ENCODE measurements at places on chromosomes 1 and 21.
A peak's percentile ranks its signal among the peaks of the same experiment; 100 is the strongest.

DNA sequence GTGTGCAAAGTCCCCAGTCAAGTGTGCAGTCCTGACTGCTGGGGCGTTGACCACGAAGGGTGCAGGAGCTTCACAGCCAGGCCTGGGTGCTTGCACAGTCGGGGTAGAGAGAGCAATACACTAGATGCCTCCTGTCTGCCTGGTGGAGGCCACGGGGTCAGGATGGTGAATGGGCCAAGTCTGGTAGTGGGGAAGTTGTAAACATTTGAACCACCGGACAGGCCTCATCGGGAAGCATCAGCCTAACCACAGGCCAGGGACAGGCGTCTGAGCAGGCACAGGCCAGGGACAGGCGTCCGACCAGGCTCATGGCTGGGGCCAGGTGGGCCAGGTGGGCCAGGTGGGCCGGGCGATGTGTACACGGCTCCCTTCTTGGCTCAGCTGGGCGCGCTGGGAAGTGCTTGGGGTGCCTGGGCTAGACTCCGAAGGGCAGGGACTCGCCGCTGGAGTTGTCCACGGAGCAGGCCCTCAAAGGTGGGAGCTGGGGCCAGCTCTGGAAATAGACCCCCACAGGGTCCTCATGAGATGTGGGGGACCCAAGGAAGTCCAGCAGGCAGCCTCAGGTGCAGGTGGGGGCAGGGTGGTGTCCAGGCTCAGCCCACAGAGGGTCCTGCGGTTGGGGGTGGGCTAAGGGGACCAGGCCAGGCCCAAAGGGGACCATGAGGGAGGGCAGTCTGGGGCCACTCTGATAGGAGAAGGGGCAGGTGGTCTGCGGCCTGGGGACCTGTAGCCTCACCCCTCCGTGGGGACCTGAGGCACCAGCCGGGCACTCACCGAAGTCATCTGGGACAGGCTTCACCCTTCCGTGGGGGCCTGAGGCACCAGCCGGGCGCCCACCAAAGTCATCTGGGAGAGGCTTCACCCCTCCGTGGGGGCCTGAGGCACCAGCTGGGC is 15.0 kb downstream of the COL6A1 start:
- DNase-seq = no peak

GRCh38 chr1:227897704-227898438 is 49.9 kb downstream of the WNT9A start:
- DNase-seq = no peak

DNA sequence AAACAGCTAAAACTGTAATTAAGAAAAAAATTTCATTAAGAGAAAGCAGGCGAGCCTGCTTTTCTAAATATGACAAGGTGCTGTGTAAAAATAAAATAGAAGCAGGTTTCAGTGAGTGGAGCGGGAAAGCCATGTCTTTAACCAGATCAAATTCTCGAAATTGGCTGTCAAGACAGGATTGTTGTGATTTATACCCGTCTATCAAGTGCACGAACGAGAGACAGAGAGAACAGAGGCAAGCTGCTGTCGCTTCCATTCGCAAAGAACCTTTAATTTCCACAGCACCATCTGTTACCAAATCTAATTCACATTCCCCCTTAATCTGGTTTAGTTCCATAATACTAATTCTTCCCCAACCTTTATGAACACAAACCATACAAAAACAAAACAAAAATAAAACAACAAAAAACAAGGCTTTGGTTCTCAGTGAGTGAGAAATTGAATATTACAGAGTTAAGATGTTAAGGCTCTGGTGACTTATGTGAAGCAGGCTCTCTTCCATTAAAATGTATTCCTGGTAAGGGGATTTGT is 35.0 kb downstream of the ESRRG start:
- DNase-seq = no peak

DNA sequence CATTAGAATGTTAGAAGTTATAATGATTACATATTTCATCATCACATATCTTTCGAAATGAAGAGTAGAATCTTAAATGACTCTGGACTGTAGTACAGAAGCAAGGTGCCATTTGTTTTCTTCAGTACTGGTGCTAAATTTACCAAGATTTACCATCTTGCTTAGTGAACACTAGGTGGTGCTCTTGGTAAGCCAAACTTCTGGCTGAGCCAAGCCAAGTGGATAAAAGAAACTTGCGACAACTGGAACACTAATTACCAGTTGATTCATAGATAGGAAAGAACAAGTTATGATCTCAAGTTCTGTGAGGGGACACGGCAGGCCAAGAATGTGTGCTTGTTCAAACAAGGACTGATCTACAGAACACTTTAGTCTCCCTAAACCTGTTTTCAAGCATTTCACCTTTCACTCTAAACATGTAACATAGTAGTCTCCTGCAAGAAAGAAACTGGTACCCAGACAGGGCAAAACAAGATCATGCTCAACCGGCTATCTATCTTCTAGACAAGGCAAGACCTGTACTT is 19.8 kb downstream of the SPRTN start:
- no peak for DNase-seq

- DNase-seq = no peak
These were observed 8.7 kb downstream of the PDXK start for GRCh38 chr21:43727519-43728153.

DNA sequence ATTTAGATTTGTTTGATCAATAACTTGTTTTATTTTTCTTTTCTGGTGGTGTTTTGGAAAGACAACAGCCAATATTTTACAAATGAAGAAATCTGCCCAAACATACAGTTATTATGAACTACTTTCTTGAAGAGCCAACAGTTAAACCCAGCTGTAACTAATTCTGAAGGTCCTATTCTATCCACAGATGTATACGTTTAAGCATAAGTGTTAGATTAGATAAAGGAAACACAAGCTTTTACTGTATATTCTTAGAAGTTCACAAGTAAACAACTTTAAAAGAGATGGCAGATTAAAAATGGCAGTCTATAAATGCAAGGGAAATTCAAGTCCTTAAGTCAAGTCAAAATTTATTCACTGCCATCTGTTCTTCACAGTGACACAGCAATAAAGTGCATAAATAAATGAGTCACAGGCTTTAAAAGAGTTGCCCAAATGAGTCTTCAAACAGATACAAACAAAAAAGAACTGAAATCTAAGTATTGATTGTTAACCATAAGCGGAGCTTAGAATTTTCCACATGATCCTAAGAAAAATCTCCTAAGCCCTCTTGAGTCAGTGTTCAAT is 49.9 kb upstream of the KCNH1 start:
- no peak for DNase-seq

GRCh38 chr1:17429183-17429582 is 10.3 kb downstream of the RCC2 start:
- DNase-seq = no peak

- DNase-seq = peak; percentile 31
These were observed 26.0 kb downstream of the MACF1 start for GRCh38 chr1:39230261-39231190.

DNA sequence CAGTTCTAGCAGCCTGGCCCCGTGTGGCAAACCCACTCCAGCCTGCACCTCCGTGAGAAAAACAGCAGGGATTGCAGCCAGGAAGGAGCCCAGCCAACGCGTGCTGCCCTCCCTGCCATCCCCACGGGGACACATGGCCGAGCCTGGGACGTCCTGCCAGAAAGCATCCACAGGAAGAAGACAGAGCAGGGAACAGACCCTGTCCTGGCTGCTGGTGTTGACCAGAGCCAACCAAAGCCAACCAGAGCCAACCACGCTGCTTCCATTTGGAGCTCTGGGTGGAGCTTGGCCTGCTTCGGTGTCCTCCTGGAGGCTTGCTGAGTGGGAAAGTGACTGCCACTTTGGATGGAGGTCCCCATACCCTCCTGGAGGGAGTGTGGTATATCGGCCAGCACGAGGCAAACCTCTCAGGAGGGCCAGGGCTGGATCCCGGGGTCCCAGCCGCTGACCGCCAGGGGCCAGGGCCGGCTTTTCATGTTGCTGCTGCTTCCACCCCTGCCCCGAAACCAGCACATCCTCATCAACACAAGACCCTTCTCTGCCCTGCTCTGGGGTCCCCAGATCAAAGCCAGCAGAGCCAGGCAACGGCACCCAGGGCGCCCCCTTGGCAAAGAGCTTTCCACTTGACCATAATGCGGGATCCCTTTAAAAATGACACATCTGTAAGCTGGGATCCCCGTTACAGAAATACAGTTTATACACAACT is 80.6 kb upstream of the ARHGEF16 start:
- no peak for DNase-seq

GRCh38 chr1:54567961-54568360 is 19.9 kb downstream of the ACOT11 start:
- no peak for DNase-seq

DNA sequence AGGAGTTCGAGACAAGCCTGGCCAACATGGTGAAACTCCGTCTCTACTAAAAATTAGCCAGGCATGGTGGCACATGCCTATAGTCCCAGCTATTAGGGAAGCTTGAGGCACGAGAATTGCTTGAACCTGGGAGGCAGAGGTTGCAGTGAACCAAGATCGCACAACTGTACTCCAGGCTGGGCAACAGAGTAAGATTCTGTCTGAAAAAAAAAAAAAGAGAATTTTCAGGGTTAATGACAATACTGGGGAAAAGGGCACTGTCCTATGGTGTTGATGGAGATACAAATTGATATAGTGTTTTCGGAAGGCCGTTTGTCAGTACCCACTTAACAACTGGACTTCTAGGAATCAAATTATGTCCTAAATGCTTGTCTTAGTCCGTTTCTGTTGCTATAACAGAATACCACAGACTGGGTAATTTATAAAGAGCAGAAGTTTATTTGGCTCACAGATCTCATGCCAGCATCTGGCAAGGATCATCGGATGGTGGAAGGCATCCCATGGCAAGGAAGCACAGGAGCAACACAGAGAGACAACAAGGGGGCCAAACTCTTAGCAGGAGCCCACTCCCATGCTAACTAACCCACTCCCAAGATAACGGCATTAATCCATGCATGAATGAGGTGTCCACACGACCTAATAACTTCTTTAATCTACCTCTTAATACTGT is 41.3 kb downstream of the ZBTB8A start:
- no peak for DNase-seq

- no peak for DNase-seq
These were observed 28.8 kb upstream of the CCDC181 start for GRCh38 chr1:169456029-169456428.

- DNase-seq = no peak
These were observed 51.2 kb downstream of the POFUT2 start for GRCh38 chr21:45236481-45236880.

DNA sequence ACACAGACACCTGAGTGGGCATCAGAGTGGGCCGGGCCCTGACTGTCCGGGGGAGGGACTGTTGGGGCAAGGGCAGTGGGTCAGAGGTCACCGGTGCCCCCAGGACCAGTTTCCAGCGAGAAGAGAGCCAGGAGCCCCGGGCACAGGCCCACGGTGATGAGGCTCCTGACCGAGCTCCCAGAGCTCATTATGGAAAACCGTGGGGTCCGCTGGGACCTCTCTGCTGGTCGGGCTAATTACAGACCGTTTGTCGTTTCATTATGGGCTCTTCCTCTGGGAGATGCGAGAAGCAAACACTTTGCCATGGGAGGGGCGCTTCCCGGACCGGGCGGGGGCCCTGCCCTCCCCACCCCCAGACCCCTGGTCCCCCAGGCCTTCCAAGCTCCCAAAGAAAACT is 12.0 kb upstream of the TTLL10 start:
- DNase-seq = no peak
